ENCODE measurements at places on chromosomes 1 and 21.

DNA sequence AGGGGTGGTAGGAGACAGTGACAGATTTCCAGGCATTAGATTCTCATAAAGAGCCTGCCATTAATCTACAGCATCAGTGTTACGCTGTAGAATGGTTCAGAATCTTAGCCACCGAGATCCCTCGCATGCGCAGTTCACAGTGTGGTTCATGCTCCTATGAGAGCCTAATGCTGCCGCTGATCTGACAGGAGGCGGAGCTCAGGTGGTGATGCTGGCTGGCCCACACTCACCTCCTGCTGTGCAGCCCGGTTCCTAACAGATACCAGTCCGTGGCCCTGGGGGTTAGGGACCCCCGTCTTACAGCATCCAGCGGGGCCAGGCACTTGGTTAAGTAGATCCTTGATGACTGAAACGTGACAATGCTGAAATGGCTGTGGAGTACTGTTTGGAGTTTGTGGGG, 163.6 kb upstream of the C1orf21 start:
- DNase-seq, result no peak

DNA sequence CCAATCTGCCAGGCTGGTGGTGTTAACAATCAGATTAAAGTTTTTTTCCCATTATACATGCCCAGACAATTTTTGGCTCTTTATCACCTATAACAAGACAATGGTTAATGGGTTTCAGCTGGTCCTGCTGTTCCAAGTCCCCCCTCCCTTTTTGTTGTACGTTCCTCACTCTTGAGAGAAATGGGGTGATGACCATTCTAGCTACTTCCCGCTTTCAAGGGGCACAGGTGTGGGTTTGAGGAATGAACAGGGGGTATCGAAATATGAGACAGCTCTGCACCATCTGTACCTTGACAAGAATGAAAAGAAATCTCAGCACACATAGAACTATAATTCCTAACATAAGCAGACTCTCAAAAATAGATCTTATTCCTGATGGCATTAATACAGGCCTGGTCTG, 326.8 kb downstream of the PTPRU start:
- DNase-seq, result no peak

DNA sequence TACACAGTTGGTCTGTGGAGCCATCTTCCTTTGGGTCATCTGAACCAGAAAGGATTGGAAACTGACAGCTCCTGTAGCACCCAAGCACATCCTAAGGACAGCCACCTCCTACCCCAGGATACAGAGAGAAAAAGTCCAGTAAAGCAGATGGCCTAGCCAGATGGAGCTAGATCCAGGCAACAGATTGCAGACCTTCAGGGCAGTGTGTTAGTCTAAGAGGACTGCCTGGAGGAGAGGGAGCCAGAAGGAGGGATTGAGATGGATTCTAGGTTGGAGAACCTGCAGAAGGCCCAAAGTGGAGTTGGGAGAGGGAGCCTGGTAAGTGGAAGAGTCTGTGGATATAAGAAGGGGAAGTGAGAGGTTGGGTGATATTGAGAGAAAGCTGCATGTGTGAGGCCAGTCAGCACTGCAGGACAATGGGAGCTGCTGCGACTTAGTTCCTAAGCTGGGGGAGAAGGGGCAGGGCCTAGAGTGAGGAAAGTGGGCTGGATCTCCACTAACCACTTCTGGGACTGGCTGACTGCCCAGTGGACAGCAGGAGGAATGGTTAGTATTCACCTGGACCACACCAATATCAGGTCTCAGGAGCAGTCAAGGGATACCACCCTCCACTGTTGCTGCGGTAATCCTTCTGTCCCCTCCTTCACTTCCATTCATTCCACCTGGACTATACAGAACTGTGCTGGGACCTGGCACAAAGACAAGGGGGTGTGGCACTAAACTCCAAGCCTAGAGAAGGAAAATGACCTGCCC, 13.4 kb downstream of the BCAN start:
- no peak for DNase-seq

DNA sequence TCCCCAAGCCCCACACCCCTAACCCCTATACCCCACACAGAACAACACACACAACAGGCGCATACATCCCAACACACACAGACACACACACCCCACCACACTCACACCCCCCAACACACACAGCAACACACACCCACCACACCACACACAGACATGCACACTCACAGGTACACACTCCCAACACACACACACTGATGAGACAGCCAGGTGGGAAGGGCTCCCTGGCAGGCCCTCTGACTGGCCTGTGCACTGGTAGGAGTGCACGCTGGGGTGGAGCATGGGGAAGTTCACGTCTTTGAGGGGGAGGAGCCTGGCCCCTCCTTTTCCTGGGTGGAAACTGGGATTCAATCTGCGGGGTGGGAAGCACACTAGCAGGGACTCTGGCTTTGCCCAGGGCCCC, 116.7 kb downstream of the RHOU start:
- DNase-seq, result no peak

DNA sequence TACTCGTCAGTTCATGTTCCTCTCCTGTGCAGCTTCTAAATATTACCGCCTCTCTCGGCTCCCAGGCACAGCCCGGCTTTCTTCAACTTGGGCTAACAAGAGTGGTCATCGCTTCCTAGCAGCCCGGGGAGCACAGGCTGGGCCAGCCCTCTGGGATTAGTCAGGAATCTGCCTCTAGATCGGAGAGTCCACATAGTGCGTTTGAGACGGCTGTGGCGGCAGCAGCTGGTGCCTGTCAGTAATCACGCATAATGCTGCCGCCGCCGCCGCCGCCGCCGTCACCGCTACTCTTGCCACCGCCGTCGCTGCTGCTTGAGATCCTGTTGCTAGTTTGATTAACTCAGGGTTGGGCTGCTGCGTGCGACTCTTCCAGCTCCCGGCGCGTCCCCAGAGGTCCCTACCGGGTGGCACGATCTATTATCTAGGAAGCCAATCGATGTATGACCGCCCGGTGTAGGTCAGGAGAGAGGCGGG, at the start of gene RXRG:
RXRG (minus strand) TSS at position 230 of the 474 bp plus-strand sequence. CDS start 233 bp downstream, outside the sequence.
- peak; percentile 59 for DNase-seq

DNA sequence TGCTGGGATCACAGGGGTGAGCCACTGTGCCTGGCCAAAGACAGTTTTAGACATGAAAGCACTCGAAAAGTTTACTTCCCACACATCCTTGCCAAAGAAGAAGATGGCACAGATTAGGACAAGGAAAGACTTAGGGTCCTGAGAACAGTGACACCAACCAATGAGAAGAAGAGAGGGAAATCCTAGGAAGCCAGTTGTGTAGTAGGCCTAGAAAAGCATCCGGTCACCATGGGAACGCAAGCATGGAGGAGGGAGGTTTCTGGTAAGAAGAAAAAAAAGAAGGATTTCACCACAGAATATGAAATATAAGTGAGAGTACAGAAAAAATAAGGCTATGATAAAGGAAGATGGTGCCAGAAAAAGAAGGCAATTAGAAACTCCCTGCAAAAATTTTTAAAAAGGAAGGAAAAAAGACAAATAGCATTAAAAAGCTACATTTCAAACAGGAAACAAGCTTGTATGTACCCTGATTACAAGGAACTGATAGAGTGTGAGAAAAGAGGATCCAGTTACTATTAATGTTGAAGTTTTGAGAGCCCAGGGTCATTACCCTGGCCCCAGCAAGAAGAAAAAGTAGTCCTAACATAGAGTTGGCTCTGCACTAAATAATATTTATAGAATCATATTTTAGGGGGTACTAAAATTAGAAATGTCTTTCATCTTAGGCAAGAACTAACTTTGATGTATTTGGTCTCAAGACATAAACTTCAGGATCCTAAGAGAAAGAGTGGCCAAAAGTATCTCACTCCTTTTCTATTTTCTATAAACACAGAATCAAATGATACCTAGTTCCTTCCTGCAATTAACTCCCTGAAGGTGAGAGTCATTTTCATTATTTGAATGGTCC, 16.1 kb downstream of the DIPK1A start:
- DNase-seq, result no peak

- DNase-seq, result no peak
These were observed 7.0 kb upstream of the ADORA1 start for GRCh38 chr1:203120325-203121153.

- DNase-seq, result no peak
These were observed 134.2 kb downstream of the NCAM2 start for GRCh38 chr21:21132390-21132789.

DNA sequence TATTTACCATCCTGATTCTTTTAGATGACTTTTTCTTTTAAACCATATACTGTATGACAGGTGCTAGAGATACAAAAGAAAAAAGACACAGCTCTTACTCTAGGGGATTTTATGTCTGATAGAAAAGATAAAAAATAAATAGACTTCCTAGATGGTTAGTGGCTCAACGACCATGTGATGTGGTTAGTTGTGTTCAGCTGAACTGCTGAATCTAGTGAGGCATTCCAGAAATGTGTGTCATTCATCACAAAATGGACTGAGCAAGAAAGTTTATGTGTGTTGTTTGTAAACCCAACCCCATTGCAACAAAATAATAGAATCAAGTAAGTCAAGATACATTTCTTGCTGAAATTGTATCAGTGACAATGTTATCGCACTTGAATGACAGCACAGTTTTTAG, 205.8 kb upstream of the LYPLAL1 start:
- no peak for DNase-seq

- DNase-seq, result no peak
These were observed 315.7 kb downstream of the TPR start for GRCh38 chr1:186059311-186059710.

DNA sequence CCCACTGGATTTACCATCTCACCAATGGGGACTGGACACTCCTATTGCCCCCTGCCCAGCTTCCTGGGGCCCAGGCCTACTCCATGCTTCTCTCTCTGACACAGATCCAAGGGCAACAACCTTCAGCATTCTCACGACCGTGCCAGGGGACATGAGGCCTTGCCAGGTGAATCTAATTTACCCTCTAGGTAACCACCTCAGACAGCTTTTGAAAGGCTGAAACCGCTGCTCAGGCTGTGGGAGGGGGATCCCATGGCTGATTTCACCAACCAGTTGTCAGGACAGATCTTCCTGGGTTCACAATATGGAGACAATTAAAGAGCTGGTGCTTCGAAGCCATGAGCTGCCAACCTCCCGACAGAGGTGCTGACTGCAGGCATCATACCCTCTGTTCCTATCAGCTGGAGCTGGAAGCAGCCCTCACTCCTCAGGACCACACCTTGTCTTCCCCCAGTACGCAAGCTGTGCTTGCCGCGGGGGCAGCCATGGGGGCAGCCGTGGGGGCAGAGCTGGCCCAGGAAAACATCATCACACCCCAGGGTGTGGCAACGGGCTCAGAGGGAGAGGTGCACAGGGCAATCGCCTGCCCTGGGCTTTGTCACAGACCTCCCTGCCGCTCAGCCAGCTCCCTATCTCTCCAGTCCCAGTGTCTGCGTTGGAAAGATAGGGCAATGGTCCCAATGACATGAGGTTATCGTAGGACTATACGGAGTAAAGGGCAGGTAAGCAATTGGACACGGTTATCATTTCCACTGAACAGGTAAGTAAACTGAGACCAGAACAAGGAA, 120.2 kb downstream of the DMRTB1 start:
- DNase-seq, result no peak

DNA sequence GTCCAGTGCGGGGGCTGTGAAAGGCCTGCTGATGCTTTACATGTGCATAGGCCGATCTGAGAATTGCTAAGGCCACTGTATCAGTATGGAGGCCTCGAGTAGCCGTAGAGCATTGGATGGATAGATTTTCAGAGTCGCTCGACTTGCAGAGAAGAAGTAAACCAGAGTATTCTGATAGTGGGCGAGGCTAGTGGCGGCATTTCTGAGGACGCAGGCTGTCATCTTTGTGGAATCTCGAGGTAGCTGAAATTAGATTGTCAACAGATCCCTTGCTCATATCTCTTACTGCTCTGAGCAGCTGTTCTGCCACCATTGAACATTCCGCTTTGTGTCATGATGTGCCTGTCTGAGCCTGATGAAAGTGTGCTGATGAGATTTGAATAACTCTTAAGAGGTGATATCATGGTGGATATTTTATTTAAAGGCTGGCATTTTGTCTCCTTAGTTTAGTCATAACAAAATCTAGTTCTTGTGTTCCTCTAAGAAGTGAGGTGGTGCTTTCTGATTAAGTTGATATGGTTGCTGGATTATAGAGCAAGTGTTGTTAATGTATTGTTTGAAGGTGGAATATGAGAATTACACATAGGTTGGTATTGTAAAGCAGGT, 1.5 kb downstream of the KIF1B start:
- peak; percentile 76 for DNase-seq

DNA sequence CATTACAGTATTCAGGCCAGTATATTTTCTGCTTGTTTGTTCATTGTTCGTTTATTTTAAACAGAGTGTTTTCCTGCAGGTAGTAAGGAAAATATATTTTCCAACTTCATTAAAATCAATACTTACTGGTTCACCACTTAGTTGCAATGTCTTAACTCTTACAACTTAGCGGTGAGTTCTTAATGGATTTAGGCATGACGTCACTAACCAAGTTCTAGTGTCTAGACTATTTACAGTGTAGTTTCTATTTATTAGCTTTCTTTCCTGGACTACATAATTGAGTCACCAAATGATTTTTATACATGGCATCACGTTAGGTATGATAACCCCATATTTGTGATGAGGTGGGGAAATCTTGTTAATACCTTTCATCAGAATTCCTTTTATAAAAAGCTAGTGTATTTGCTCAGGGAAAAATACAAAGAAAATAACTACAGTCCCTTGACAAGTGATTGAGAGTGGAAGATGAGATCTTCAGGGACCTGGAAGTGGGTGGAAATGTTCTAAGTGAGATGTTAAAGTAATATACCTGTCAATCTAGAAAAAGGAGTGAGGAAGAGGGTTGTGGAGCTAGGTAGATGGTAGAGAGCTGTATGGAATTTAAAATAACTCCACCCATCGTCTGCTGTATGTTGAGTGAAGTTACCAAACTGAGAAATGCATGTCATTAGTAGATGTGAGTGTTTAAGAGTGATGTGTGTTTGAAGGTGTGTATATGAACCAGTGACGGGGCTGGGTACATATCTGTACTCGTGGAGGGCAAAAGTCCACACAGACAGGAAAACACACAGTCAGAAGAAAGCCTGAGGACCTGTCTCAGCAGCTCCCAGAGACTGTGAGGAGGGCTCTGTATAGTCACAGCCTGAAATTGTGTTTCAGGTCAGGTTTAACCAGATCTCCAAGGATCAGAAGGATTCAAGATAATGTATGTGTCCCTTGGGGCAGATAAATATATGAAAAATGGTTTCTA, 197.6 kb upstream of the ADAMTS5 start:
- DNase-seq, result no peak

Measured in right kidney (tissue), 9 donors.